Stimulated activated memory B cell treated with anti-CD40 and anti-IgM and Interleukin-4, amounts not matched to agents 10 μg/mL and 1 μg/mL and 100 μg/mL, for 72 hours (primary cell): ENCODE measurements at places on chromosomes 3 and 15.

GRCh38 chr15:91070872-91071271 lies 29.2 kb upstream of the SV2B start:
- ATAC-seq, result no peak

DNA sequence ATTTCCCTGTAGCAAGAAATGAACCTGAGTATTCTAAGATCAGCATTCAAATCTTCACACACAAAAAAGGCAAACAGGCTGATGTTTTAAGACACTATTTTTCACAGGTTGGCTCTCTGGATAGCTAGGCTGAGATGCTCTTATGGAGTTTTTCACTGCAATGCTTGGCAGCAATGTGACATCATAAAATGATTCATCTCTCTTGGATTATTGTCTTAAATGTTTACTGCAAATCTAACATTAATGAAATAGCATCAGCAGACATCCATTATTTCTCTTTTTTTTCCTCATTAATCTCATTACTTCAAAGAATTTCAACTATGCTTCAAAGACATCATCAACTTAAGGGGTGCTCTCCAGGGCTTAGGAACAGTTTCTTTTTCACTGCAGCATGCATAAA lies 23.6 kb upstream of the SSUH2 start:
- no peak for ATAC-seq

- ATAC-seq, result no peak
These were observed 118.3 kb upstream of the ATP2B2 start for GRCh38 chr3:10623578-10624275.

DNA sequence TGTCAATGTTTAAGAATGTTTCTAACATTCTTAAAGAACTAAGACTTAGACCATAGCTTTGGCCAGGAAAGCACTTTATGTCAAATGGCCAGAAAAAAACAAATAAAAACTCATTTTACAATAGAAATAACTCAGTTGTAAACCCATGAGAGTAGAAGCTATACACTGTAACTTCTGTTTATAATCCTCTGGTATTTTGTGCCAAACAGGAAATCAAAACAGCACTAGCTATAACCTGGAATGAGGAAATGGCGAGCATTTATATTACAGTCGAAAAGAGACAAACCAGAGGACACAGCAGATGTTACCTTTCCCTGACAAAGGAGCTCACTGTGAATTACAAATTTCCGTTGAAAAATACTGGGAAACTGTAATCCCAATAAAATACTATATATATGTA lies 10.3 kb downstream of the GK5 start:
- no peak for ATAC-seq

DNA sequence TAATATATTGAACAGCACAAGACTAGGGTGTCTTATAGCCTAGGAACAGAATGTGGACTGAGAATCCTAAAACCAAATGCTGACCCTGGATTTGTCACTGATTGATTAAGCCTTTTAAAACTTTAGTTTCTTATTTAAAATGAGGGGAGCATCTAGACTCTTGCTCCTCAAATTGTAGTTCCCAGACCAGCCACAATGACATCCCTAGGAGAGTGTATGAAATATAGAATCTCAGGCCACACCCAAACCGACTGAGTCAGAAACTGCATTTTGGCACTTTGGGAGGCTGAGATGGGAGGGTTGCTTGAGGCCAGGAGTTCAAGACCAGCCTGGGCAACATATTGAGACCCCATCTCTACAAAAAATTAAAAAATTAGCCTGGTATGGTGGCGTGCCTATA lies 287.8 kb upstream of the UMPS start:
- no peak for ATAC-seq

GRCh38 chr3:45553469-45553974 lies 41.0 kb upstream of the LIMD1 start:
- ATAC-seq, result peak; percentile 74

DNA sequence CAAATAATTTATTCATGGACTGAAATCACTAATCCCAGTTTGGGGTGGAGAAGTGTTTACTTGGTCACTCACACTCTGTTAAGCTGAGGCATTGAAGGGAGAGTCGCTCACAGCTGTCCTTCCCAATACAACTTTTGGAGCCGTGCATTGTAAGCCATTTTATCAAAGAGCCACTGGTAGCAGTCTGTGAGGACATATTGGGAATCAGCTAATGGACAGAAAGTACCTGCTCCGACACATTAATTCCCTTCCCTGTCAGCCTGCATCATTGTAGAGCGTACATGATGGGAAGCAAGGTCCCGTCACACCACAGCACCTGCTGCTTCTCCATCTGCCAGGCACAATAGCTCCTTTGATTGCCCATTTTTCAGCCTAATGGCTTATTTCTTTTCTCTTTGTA lies 643.2 kb downstream of the SQOR start:
- no peak for ATAC-seq
